ENCODE measurements at places on chromosomes 3 and 15.

- DNase-seq = no peak
Observed at GRCh38 chr3:55443346-55443745, 43.8 kb downstream of the WNT5A start.

- DNase-seq = no peak
Observed at GRCh38 chr15:82575335-82575734, 35.1 kb upstream of the RPS17 start.

GRCh38 chr15:101277943-101278564 lies 769 bp upstream of the SELENOS start:
- no peak for DNase-seq

- DNase-seq = no peak
Observed at GRCh38 chr3:184772667-184773272, 39.2 kb upstream of the VPS8 start.

GRCh38 chr3:56366641-56367162 lies 101.6 kb downstream of the ERC2 start:
- DNase-seq = no peak

- peak; percentile 59 for DNase-seq
Observed at GRCh38 chr3:25441234-25441856, 13.3 kb downstream of the RARB start.

DNA sequence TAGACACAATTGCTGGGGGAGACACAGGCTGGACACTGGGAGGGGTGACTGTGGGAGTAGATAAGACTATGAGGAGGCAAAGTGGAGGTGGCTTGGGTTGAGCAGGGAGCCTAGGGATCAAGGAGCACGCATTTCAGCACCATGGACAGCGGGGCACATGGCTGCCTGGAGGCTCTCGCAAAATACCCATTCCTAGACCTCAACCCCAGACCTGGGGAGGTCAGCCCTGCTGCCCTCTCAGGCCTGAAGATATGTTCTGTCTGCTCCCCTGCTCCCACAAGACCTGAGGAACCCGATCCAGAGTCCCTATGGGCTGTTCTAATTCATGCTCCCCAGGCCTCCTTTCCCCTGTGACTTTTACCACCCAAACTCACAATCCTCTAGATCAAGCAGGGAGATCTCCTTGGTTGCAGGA lies 16.0 kb upstream of the CPEB1 start:
- DNase-seq = peak; percentile 83

- no peak for DNase-seq
Observed at GRCh38 chr3:46512191-46512749, 14.5 kb downstream of the RTP3 start.

- no peak for DNase-seq
Observed at GRCh38 chr15:93007994-93008393, 81.0 kb downstream of the RGMA start.

- no peak for DNase-seq
Observed at GRCh38 chr3:190302212-190302867, 19.9 kb downstream of the CLDN1 start.

DNA sequence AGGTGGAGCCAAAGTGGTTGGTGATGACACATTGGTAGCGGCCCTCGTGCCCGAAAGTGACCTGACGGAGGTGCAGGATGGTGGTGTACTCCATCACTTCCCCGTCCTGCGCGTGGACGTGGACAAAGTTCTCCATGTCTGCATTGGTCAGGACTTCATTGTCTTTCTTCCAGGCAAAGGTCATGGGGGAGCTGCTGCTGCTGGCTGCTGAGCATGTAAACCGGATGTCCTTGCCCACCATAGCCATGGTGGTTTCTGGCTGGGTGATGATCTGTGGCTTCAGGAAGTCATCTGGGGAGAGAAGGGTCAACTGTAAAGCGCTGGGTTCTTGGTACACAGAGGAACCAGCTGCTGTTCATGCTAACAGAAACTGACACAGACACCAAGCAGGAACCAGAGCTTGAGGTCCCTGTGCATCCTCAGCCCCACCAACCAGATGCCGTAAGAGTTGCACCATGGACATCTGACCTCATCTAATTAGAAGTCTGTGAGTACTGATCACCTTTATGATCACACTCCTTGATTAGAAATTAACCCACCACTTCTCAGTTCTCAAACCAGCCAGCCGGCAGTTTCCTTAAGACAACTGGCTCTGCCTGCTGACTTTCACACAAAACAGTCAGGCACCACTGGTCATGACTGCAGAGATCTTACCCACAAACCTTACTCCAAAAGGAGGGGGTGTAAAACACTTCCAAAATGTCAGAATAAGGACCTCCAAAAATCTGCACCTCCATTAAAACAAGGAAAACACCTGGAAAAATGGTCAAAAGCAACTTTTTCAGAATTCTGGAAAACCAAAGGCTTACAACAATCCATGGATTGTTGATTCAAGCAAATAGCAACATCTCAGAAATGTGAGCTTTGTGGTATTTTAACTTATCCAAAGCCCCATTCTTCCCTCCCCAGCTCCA lies 114.6 kb downstream of the LRIG1 start:
- DNase-seq = no peak

DNA sequence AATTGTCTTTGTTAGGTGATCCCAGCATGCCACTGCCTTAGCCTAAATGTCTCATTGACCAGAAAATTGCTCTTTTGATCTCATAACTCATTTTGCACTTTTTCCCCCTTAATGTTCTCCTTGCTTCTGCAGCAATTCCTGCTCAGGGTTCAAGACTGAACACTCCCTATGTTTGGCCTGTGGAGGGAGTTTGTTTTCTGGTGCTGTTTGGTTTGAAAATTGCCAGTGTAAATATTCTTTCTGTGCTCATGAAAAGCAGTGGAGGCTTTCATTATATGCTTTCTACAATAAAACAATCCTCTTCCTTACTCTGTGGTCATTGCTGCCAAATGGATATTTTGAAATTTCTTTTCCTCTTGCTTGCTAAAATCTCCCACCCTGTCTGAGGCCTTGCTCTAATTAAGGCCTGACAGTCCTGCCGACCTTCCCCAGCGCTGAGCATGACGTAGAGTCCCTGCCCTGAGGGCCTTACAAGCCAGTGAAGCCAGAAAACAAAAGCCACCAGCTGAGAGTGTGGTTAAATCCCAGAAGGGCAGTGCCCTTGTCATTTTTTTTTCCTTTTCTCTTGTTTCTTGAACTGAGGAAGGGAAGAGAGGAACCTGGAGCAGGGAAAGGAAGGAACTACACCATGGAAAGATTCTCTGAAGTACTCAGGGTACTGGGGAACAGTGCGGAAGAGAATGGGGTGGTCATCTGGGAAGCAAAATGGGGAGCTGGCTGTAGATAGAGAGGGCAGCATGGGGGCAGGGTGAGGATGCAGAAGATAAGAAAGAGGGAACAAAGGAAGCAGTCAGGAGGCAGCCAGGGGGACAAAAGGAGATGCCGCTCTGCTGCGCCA lies 24.8 kb downstream of the ZBTB38 start:
- DNase-seq = peak; percentile 57

GRCh38 chr3:37024820-37025405 lies 31.6 kb downstream of the MLH1 start:
- DNase-seq = no peak

GRCh38 chr3:107241217-107241616 lies 136.0 kb upstream of the CCDC54 start:
- peak; percentile 13 for DNase-seq

DNA sequence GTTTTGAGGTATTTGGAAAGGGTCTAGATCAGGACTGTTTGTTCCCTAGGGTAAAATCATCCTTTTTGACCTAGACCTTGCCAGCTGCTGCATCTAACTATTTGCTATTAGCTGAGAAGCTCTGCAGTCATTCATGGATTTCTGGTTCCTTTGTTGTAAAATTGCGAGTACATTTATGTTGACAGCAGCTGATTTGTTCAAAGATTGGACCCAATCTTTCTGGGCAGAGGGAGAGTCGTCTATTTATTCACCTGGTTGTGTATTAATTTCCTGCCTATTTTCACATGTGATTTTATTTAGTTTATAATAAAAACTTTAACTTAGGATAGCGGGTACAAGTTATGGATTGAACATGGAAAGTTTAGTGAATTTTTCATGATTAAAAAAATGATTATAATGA lies 236.3 kb downstream of the CNTN4 start:
- no peak for DNase-seq

DNA sequence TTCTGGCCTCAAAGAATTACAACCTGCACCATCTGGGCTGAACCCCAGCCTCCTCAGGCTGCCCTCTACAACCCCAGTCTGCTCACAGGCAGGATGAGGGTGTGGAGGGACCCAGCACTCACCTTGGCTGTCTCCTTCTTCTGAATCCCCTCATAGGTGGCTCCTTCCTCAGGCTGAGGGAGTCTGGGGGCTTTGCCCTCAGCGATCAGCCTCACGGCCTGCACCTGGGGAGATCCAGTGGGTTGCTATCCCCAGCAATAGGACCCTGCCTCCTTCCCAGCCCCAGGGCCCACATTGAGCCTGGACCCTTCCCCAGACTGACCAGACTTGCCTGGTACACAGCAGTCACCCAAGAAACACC lies 25.1 kb downstream of the ALDH1L1 start:
- DNase-seq = no peak

DNA sequence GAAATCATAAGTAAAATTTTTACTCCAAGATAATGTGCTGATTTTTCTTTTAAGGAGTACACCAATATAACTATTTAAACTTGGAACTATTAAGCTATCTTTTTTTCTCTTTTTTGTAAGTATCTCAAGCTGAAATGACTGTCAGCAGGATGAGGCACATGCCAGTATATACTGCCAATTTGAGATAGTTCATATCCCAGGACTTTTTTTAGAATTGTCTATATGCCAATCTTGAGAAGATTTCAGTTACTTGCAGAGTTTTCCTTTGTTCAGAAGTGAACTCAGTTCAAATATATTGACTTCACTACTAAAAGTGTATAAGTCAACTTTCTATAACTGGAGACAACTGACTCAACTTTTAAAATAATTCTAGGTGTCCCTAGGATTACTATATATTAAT lies 181.7 kb upstream of the ZNF717 start:
- no peak for DNase-seq

DNA sequence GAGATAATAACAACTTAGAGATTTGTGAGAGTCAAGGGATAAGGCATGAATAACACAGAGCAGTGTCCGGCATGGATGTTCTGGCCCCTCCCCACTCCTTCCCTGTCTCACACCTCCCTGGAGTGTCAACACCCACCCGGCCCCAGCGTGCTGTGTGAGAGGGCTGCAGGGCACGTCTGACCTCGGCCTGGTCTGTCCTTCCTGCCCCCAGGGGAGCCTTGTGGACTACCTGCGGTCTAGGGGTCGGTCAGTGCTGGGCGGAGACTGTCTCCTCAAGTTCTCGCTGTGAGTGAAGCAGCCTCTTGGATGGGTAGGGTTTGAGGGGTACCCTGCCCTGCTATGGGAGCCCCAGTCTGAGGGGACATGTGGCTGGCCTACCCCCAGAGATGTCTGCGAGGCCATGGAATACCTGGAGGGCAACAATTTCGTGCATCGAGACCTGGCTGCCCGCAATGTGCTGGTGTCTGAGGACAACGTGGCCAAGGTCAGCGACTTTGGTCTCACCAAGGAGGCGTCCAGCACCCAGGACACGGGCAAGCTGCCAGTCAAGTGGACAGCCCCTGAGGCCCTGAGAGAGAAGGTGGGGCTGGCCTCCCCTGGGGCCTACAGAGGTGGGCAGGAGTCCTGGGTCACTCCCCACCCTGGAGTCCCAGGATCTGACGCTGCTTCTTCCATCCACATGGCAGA lies 11.2 kb upstream of the LMAN1L start:
- no peak for DNase-seq

GRCh38 chr3:65070968-65071367 lies 383.2 kb upstream of the ADAMTS9 start:
- no peak for DNase-seq

DNA sequence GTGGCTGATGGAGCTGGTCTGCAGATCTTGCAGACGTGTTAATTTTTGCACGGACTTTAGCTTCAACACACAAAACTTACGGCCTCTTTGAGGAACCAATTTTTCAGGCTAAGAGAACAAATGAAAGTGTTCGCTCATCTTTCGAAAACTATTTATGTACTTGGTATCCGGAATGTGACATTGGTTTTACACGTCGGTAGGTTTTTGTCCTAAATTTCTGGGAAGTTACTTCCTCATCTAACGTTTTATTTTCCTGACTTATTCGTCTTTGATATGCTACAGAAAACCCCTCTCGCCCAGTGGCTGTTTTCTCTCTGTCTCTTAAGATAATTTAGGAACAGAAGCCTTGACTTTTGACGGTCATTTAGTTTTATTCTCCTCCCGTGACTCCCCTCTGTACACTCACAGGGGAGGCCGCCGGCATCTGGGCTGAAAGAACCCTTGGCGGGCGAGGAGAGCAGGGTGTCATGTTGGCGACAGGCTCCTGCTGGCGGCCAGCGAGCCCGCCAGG lies 834 bp upstream of the GREM1 start:
- DNase-seq = no peak

DNA sequence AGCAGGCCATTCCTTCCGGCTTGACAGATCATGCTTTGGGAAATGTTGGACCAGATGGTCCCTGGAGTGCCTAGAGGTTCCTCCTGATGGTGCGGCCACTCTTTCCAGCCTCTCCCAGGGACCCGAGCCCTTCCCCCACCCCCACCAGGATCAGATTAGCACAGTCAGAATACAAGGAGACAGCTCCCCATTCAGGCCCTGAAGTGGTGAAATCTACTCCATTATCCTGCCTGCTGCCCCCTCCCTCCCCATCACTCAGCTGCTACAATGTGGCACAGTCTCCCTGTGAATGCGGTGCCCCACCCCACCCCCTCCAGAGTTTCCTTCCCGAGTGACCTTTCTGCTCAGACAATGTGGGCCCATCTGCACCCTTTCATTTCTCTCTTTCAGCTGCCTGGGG lies 29.4 kb downstream of the RNU5B-1 start:
- DNase-seq = no peak

DNA sequence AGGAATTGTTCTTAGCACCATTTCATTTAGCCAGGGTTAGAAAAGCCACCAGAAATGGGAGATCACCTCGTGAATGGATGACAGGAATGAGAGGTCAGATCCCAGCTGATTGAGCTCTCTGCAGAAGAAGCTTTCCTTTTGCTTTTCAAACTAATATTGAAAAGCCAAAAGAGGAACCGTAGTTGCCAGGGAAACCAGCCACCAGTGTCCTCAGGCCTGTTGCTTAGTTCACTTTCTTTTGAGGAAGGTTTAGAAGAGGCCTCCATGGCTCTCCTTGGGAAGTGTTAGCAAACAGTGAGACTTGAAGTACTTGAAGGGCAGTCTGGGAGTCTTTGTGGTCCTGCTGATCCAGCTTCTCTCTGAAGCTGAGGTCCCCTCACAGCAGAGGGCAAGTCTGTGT lies 7.4 kb upstream of the CCK start:
- no peak for DNase-seq

GRCh38 chr15:43414196-43414595 lies 43.3 kb downstream of the TUBGCP4 start:
- DNase-seq = no peak

DNA sequence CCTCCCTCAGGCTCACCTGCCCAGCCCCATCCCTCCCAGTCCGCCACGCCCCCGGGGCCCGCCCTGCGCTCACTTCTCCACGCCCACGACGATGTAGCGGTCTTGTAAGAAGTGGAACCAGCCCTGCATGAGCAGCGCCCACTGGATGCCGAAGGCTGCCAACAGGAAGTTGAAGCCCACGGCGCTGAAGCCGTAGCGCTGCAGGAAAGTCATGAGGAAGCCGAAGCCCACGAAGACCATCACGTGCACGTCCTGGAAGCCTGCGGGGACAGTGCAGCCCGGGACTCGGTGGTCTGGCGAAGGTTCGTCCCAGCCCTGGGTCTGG lies 9.7 kb downstream of the RHCG start:
- peak; percentile 67 for DNase-seq
